IPS DF 6.9 (cell line): ENCODE measurements at places on chromosomes 7 and 10.

DNA sequence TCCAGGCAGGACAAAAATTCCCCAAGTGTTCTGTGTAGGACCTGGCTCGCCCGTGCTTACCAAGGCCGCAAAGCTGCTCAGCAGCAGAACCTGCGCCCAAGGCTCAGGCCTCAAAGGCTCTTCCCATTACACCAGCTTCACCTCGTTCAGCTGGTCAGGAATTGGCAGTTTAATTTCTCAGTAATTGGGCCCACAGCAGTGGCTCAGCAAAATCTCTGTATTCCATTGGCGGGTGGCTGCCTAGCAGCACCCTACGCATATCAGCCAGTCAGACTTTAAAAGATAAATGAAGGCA lies 5.8 kb downstream of the FZD9 start:
- DNase-seq, result no peak

DNA sequence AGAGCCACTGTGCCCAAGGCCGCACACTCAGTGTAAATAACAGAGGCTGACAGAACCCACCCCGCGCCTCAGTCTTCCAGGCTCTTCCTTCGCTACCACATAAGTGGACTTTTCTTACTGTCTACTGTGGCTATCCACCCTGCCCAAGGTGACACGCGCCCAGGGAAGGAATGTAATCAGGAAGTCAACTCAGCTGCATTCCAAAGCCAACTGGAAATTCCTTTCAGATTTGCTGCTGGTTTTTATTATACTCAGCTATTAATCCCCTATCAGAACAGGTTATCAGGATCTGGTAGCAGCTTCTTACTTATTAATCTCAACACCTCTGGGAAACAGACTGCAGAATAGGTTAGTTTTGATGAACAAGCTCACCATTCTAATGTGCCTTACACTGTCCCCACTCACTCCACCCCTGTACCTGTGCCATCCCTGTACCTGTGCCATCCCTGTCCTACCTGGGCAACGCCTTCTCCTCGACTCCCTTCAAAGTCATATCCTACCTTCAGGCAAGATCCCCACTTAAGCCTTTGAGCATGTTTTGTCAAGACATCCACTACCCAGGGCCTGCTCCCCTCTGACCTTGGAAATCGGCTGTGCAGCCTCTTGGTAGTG lies 90.7 kb downstream of the NHLRC2 start:
- DNase-seq, result no peak

DNA sequence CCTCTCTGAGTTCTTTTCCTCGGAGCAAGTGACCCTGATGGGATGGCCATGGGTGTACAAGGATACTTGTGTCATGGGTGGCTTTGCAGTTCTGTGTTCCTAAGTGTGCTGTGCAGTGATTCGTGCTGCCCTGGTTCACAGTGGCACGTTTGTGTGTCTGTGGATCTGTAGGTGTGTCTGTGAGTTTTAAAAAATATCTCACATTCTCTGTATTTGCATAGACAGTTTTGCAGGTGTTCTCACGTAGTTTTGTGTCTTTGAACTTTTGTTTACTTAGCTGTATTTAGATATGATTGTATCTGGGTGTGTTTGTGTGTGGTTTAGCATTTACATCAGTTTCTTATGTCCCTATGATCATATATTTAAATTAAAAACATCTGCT lies 3.7 kb downstream of the ZNF775 start:
- DNase-seq, result no peak

DNA sequence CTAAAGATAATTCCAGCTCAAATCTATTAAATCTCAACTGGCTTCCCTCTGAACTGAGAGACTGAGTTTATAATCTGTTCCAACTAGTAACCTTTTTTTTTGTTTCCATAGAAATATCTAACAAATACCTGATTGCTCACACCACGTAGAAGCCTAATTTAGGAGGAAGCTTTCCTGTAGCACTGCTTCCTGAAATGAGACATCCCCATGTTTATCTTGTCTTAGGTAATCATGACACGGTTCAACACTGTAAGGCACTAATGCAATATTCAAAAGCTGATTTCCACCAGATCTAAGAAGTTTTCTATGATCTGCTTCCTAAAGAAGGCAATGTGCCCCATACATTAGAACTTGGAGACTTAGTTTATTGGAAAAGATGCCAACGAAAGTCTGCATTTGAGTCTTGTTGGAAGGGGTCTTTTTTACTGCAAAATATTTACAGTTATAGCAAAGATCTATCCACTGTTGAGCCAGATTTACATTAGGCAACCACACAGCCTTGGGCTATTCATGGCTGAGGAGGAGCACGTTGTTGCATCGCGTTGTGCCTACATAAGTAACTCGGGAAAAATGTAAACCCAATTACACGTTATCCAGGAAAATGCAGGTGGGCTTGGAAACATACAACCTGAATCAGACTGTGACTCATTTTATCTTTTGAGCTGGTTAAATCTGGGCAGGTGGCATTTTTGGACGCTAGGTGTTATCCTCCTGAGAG lies 66.3 kb downstream of the VIPR2 start:
- no peak for DNase-seq

DNA sequence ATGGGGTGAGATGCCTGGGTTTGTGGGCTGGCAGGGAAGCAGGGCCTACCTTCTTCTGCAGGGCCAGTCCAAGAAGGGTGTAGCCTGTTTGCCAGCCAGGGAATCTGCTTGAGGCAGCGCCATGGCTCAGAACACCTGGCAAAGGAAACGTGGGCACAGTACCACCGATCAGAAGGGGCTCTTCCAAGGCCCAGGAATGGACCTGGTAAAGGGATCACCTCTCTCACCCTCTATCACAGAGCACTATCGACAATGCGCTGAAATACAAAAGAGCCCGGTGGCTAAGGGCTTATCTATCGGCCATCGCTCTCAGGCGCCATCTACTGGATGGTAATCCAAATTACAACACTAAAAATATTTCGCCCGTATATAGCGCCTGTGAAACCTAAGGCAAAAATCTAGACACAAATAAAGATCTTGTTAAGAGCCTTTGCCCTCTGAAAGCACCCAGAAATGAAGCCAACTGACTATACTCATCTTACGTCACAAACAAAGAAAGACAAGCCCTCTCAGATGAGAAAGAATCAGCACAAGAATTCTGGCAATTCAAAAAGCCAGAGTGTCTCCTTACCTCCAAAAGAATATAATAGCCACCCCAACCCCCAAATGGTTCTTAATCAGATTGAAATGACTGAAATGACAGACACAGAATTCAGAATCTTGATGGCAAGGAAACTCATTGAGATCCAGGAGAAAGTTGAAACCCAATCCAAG lies 217.8 kb upstream of the HPS1 start:
- DNase-seq, result no peak

DNA sequence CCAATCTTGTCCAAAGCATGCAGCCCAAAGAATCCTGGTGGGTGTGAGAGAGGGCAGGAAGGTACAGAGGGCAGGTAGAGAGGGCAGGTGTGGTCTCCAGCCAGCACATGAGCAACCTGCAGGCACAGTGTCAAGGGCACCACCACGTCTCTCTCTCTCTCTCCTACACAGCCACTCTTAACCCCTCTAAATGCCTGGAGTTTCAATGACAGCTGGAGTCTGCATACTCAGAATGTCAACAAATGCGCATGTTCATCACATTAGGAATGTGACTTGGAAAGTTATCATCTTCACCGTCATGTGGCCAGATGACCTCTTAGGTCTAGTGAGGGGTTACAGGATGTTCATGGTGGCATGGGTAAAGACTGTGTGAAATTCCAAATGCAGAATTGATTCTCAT lies 456.8 kb downstream of the SORCS1 start:
- peak; percentile 9 for DNase-seq

DNA sequence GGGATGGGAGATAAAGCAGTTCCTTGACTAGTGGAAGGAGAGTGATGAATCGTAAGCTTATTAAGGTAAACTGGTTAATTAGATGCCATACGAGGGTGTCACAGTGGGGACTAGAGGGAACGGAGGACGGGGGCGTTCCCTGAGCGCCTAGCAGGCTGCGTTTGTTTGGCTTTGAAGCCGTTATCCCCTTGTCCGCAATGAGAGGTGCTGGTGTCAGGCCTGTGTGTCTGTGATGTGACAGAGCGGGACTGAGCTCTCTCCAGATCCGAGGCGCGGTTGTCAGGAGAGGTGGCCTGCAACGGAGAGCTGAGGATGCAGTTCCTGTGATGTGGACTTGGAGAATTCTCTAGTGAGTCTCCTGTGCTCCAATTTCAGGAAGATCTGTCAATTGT lies 60.0 kb upstream of the PRPS1L1 start:
- no peak for DNase-seq

GRCh38 chr7:54878339-54878738 lies 119.3 kb upstream of the SEC61G start:
- DNase-seq, result no peak

DNA sequence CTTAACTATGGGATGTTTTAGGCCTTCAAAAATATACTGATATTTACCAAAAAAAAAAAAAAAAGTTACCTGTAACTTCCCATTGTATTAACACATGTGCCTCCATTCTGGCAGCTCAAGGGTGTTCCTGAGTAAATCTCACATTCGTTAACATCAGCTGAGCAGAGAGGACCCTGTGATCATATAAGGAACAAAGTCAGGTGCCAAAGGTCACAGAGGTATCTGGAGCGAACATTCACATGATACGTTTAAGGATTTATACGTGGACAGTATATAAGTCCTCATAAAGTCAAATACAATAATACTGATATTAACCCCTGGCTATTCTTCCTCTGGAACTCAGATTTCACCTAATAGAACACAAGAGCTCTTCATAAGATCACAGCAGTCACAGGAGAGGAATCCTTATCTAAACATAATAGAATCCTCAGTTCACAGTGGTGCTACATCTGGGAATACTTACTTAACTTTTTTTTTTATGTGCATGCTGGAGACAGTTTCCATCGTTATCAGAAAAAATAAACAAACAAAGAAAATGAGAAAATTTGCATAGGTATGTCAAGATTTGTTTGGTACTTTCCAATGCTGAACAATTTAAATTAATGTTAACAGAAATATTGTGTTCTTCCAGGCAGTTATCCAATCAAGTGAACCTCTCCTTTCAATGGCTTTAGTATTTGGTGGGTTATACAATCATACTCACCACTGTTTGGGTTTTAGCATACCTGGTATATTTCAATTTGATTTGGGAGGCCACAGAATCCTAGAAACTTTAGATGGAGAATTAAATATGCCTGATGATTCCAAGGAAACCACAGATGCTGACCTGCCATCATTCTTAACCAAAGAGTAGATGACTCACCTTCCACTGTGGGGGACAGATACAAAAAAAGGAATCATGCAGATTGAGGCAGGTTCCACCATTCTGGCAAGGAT lies 6.6 kb downstream of the CUBN start:
- DNase-seq, result no peak

DNA sequence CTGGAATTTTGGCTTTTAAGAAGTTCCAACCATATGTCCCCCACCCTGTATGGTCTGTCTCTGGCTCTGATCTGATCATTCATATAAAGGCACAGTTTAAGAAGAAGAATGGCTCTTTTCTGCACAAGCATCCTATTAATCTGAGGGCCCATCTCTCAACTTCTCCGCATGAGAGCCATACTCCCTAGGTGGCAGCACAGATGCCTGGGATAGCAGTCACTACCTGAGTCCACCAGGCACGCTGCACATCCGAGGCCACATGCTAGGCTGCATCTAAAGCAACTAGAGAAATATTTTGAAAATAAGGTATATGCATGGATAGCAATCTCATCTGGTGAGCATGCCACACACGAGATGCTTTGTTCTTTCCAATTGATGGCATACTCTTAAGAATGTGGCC lies 565.5 kb downstream of the PARD3 start:
- DNase-seq, result peak; percentile 4

DNA sequence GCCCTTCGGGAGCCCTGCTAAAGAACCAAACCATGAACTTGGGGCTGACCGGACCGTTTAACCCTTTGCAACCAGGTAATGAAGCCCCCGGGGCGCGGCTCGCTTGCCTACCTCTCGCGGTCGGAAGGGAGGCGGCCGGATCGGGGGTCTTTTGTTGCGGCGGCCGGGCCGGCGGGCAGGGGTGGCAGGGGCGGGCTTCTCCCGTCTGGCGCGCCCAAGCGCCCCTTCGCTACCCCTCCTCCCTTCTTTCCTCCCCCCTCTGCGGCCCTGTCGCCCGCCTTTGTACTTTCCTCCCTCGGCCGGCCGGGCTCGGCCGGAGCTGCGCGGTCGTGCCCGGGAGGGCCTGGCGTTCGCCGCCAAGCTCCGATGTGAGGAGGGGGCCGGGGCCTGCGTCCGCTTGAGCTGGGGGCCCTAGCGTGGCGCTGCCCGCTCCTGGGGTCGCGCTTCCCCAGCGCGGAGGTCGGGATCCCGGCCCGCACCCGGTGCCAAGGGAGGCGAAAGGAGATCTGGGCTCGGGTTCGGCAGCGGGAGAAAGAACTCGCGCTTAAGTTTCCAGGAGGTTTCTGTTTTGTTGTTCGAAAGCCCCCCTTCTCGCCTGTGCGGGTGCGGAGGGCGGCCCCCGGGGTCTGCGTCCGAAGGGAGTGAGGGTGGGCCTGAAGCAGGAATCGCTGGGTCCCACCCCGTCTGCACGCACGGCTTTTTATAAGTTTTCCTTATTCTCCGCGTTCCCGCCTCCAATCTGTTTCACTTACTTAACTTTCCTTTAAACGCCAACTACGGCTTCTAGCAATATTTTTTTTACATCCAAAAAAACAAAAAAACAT lies 436.8 kb upstream of the GALNT17 start:
- no peak for DNase-seq

- no peak for DNase-seq
Measured at GRCh38 chr10:97131666-97132065, 54.1 kb downstream of the SLIT1 start.

DNA sequence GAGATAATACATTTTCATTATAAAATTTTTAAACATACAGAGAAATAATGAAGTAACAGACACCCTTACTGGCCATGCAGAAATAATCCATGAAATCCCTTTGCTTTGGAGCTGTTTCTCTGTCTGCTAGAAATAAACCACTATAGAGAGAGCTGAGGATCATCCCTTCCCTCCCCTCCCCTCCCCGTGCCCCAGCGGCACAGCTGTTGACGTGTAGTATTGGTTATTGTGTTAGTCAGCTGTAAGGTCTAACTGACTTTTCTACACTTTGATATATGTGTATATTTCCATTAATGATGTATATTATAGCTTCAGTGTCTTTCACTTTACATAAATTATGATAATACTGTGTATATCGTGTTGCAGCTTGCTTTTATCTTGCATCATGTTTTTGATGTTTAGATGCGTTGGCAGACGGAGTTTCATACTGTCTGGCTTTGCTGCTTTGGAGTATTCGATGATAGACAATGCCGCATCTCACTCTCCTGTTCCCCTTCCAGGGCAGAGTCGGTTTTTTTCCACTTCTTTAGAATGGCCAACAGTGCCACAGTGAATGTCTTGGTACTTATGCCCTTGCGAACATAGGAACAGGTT lies 27.4 kb upstream of the GRID1 start:
- DNase-seq, result no peak

DNA sequence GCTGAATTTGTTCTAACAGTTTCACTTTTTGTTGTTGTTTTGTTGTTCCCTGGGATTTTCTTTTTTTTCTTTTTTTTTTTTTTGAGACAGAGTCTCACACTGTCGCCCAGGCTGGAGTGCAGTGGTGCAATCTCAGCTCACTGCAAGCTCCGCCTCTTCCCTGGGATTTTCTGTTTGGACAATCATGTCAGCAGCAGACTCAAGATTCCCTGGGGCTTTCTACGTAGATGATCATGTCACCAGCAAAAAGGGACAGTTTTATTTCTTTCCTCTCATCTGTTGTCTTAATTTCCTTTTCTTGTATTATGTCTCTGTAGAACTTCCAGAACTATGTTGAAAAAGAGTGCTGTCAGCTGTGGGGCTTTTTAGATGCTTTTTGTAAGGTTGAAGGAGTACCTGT lies 241.4 kb downstream of the TNS3 start:
- no peak for DNase-seq
